ENCODE measurements at places on chromosomes 1 and 21.

DNA sequence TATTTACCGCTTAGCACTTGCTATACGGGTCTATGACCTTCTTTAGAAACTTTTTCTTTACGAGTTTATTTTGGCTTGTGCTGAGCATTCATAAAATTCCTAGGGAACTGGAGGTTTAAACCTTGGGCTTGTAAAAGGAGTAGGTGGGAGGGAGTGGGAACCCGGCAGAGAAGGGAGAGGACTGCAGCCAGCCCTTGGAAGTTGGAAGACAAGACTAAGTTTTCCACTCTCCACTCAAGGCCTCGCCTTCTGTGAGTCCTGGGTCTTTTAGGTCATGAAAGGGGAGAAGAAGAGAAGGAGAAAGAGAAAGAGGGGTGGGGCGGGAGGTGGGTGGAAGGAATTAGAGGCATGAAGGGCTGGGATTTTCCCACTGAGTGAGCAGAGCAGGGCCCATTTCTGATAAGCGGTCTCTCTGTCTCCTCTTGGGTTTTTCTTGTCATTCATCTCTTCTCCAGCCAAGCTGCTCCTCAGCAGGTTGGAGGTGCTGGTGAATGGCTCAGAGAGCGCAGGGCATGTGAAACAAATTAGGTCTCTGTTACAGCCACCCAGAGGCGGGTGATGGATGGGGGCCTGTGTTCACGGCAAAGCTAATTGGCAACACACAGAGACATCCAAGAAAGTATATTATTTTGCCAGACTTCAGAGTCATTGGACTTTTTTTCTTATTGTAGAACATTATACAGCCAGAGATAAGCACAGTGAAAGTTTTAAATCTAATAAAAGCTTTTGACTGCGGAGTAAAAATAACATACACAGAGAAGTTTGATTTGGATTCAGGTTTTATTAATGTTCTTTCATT lies 247.3 kb downstream of the FOXD2 start:
- DNase-seq = no peak

GRCh38 chr1:86419277-86419903 lies 4.6 kb upstream of the CLCA2 start:
- DNase-seq = peak; percentile 12

DNA sequence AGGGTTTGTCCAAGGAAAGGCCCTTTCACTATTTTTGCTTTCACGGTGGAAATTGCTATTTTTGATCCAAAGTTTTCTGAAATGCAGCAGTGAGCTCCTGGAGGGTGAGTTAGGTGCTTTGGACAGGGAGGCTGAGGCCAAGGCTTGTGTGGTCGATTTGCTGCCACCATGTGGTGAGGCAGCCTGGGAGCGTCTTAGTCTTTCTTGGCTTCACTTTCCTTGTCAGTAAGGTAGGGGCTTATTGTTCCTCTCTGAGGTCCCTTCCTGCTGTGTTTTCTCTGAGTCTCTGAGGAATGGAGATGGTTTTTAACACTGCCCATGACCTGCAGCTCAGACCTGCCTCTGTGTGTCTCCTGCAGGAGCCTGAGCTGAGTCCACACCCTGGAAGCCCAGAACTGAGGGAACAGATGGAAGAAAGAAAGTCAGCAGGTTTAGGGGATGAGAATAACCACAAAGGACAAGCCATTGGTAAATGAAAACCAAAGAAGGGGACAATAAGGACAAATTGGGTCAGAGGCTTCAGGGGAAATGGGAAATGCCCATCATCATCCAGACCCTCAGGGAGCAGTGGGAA lies 20.1 kb upstream of the S100A10 start:
- peak; percentile 38 for DNase-seq

- DNase-seq = no peak
These were observed 25.7 kb downstream of the CNST start for GRCh38 chr1:246591958-246592357.

GRCh38 chr1:24752305-24752704 lies 7.1 kb downstream of the CLIC4 start:
- DNase-seq = no peak

DNA sequence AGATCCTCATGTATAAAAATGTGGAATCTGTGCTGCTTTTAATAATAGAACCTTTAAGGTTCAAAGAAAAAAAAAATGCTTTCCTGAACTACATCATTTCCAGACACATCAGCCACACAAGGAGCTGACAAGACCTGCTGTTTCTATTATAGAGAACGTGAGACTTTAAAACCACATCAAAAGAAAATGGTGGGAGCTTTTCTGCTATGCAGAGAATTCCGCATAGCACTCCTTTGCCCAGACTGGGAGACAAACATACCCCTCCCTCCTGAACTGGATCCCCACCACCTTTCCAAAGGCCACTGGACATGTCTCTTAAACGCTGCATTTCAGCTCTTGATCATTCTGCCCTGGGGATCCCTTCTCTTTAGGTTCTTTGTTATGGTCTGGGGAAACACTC lies 41.9 kb downstream of the TRIT1 start:
- no peak for DNase-seq

DNA sequence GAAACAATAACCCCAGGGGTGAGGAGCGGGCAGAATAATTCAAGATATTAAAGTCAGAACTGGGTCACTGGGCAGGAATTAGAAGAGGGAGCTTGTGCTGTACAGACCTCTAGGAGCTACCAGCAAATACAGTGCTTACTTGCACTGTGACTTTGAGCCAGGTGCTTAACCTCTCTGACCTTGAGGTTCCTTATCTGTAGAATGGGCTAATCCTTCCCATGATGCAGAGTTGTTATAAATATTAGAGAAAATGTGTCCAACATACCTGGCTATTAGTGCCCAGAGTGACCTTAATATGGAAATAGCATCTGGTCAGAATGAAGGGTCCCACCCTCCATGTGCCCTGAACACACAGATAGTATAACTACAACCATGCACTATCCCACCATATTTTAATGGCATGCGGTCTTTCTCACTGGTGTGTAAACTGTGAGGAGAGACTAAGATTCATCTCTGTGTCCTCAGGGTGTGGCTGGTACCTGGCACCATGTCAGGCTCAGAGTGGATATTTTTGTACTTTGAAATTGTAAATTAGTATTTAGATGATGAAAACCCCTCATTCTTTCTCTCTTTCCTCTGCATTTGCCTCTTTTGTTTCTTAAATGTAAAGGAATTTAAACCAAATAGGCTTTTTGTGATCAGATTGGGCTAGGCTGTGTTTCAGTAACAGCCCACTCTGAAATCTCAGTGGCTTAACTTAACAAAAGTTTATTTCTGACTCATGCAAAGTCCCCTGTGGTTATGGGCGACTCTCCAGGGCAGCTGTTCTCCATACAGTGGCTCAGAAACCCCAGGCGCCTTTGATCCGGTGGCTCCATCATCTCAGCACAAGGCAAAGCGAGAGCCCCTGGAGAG lies 60.0 kb upstream of the ROR1 start:
- peak; percentile 69 for DNase-seq

- DNase-seq = peak; percentile 27
These were observed 13.3 kb upstream of the PDC start for GRCh38 chr1:186474208-186474607.

DNA sequence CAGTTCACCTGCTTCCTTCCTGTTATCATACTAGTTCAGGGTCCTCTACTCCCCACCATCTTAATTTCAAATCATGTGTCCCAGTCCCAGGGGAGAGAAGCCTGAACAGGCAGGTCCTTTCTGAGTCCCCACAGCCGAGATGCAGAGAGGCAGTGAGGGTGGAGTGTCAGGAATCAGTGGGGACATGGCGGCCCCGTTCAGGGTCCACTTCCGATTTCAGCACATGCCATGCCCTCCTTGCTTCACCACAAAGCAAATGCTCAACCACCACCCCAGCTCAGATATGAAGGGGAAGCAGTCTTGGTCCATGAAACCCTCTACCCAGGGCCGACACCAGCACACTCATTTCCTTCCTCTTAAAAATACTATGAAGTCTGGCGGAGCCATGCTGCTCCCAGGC lies 5.2 kb upstream of the SEMA4A start:
- no peak for DNase-seq

DNA sequence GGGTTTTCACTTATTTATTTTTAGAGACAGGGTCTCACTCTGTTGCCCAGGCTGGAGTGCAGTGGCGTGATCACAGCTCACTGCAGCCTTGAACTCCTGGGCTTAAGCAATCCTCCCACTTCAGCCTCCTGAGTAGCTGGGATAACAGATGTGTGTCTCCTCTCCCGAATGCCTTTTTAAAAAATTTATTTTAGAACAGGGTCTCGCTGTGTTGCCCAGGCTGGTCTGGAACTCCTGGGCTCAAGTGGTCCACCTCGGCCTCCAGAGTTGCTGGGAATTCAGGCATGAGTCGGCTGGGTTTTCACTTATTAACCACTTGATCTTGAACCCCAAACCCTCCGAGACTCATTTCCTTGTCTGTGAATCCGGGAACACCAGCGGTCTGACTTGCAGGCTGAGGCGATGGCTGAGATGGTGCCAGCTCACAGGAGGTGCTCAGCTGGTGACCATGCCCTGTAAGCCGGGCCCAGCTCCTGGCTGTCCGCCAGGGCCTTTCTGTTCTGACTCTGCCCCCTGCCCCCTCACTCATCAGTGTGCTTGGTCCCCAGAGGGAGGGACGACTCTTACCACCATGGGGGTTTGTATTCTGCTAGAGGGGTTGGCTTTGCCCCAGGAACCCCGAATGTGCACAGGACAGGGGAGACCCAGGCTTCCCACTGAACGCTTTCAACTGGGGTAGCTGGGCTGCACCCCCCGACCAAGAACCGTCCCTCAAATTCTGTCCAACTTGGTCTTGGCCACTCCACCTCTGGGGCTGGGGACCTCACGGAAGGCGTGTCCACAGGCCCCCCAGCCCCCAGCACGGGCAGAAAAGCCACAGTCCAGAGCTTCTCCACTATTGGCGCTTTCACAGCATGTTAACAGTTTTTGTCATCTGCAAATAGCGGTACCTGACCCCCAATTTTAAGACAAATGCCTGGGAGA lies 22.5 kb downstream of the MMEL1 start:
- no peak for DNase-seq

- DNase-seq = no peak
These were observed 24.0 kb upstream of the CCDC181 start for GRCh38 chr1:169451218-169451824.

DNA sequence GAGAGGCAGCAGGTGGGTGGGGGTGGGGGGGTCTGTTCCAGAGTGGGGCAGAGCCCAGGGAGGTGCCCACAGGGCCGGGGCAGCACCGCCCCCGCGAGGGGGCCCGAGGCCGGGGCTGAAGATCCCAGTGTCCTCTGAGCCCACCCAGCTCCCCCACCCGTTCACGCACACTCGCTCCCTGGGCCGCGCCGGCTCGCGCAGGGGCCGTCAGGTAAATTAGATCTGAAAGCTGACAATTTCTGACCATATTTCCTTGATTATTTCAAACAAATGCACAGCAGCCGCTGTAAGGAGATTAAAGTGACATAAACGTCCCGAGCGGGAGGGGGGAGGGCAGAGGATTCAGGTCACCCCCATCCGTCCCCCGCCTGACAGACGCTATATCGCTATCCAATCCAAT lies 118.0 kb downstream of the CASZ1 start:
- no peak for DNase-seq

DNA sequence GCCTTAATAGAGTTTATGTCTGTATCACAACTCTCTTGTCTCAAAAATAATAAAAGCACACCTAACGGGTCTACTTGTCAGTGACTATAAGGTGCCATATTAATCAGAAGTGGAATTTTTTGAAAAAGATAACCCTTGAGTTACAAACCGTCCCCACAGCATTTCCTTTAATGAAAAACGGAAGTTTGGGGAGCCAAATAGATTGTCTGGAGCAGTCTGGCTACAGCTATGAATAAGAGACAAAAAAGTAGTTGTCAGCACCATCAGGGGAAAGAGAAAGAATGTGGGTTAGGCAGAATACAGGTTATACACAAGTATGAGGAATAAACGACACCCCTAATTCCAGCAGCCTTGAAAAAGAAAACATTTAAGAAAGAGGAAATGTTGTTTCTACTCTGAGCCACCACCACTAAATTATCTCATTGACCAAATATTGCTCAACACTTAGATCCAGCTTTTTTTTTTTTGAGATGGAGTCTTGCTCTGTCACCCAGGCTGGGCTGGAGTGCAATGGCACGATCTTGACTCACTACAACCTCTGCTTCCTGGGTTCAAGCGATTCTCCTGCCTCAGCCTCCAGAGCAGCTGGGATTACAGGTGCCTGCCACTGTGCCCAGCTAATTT lies 29.4 kb upstream of the USP24 start:
- peak; percentile 28 for DNase-seq

- DNase-seq = no peak
These were observed 84.7 kb downstream of the EPHB2 start for GRCh38 chr1:22795366-22795714.

DNA sequence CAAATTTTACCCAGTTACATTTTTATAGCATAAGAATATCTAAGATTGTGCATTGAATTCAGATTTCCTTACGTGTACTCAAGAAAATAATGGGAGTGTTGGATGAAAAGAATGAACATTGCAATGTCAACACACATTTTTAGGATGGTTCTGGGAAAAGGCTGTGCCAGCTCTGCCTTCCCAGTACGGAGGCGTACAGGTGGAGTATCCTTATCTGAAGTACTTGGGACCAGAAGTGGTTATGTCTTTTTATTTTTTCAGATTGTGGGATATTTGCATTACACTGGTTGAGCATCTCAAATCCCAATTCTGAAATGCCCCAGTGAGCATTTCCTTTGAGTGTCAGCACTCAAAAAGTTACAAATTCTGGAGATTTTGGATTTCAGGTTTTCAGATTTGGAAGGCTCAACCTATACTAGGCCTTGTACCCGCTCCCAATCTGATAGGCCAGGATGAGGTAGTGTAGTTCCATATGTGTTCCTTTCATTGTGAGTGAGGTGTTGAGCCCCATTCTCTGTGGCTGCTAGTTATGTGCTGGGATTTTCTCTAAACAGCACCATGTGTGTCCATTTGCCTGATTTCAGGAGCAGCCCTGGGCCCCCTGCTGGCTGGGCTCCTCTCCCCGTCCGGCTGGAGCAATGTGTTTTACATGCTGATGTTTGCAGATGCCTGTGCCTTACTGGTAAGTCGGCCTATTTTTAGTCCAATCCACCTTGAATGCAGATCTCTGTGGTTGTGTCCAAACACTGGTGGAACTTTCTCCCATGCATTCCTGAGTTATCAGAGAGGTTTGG lies 60.8 kb downstream of the SLC37A1 start:
- no peak for DNase-seq

- DNase-seq = no peak
These were observed 32.7 kb downstream of the TRIM11 start for GRCh38 chr1:228373681-228374571.

GRCh38 chr21:45265721-45266517 lies 21.8 kb downstream of the POFUT2 start:
- no peak for DNase-seq

GRCh38 chr1:35555601-35556477 lies 1.4 kb downstream of the KIAA0319L start:
- DNase-seq = peak; percentile 85

DNA sequence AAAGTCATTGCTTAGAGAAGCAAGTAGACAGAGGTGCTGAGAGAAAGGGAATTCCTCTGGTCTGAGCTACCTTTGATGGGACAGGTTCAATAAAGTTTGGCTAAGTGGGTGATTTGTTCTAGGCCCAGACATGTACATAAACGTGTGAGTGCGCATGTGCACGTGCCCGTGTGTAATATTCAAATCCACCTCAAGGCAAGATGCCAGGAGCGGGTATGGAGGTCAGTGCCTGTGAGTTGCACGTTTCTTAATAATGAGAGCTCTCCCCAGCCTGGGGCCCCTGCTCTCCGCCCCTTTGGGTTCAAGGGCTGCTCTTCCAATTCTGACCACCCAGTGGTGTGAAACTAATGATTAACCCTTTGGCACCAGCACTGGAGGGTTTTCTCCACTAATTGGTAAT lies 53.8 kb upstream of the LMO4 start:
- no peak for DNase-seq

- DNase-seq = no peak
These were observed 705.4 kb upstream of the PTBP2 start for GRCh38 chr1:96016219-96016618.

GRCh38 chr1:153393926-153394325 lies 3.1 kb upstream of the S100A8 start:
- DNase-seq = no peak

Data from HFFc6 (cell line).